ENCODE measurements at places on chromosomes 1 and 21.

GRCh38 chr21:19969156-19969555 is 1029.1 kb upstream of the NCAM2 start:
- no peak overlapping the region for H3K4me3 ChIP-seq
- H3K27me3 ChIP-seq = no peaks in the 10 kb centered on the region
- no peaks in the 10 kb centered on the region for H3K36me3 ChIP-seq
- no peak for DNase-seq
- H3K4me1 ChIP-seq = no peaks in the 10 kb centered on the region

DNA sequence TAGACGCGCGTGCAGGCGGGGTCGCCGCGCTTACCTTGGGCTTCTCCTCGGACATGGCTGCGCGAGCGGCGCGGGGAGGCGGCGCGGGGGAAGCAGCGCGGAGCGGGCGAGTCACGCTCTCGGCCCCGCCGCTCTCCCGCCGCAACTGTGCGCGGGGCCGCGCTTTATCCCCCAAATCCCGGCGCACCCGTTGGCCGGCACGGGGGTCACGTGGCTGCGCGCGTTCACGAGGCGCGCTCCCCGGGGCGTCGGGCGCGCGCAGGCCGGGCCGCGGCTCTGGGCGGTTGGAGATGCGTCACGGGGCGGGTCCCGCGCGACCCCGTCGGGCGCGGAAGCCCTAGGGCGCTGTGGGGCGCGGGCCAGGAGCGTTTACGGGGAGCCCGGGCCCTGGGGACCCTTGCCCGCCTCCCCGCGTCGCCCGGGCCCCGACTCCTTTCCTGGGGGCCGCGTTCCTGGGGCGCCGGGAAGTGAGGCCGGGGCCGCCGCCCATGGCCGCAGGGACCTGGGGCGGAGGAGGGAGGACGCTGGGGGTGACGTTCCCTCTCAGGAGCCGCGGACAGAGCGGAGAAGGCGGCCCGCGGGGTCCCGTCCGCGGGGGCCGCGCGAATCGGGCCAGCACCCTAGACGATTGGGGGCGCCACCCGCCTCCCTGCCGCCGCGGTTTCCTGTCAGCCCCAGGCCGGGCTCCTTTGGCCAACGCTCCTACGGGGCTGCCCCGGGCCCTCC is at the start of gene SUMO3:
Gene SUMO3 (minus strand): TSS at position 149 of the 726 bp plus-strand sequence. CDS start 94 bp downstream, at position 55.
- peaks cover 12% of the 10 kb centered on the region for H3K4me1 ChIP-seq
- peaks cover 6% of the 10 kb centered on the region for H3K36me3 ChIP-seq
- H3K4me3 ChIP-seq = peak within 1 kb of the TSS; percentile 67
- peak; percentile 96 for DNase-seq
- no peak within 1 kb of the TSS for H3K27ac ChIP-seq

DNA sequence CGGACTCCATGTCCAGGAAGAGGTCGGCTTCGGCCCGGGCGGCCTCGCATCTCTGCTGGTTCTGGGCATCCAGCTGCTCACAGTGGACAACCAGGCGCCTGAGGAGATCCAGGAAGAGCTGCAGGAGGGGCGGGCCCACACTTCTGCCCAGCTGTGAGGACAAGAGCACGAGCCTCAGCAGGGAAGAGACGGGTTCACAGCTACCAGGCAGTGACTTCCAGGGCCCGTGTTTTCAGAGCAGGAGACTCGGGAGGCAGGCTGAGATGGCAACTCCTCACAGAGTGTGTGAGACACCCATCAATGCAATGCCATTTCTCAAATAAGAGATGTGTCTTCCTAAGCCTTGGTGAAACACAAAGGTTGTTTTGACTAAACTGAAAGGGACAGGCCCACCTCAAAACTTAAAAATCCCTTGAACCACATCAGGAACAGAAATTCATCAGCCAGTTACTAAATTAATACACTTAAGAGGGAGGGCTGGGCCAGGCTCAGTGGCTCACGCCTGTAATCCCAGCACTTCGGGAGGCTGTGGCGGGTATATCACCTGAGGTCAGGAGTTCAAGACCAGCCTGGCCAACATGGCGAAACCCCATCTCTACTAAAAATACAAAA is 43.4 kb downstream of the URB1 start:
- no peak for DNase-seq
- peaks cover 99% of the 10 kb centered on the region for H3K36me3 ChIP-seq
- H3K27me3 ChIP-seq = no peaks in the 10 kb centered on the region
- H3K4me1 ChIP-seq = peaks cover 5% of the 10 kb centered on the region

- peaks cover 39% of the 10 kb centered on the region for H3K27me3 ChIP-seq
- H3K4me3 ChIP-seq = peak overlapping the region; percentile 58
- DNase-seq = no peak
- H3K4me1 ChIP-seq = peaks cover 5% of the 10 kb centered on the region
Measured at GRCh38 chr1:210292231-210292871, 36.4 kb upstream of the HHAT start.

- no peaks in the 10 kb centered on the region for H3K4me1 ChIP-seq
- H3K27ac ChIP-seq = no peak overlapping the region
- H3K36me3 ChIP-seq = no peaks in the 10 kb centered on the region
- no peak for DNase-seq
- H3K27me3 ChIP-seq = no peaks in the 10 kb centered on the region
Measured at GRCh38 chr21:39125752-39126485, 57.3 kb downstream of the PSMG1 start.

- peaks cover 25% of the 10 kb centered on the region for H3K36me3 ChIP-seq
- no peak for DNase-seq
- peak overlapping the region; percentile 91 for H3K27ac ChIP-seq
Measured at GRCh38 chr1:165697491-165697880, 876 bp downstream of the ALDH9A1 start.

DNA sequence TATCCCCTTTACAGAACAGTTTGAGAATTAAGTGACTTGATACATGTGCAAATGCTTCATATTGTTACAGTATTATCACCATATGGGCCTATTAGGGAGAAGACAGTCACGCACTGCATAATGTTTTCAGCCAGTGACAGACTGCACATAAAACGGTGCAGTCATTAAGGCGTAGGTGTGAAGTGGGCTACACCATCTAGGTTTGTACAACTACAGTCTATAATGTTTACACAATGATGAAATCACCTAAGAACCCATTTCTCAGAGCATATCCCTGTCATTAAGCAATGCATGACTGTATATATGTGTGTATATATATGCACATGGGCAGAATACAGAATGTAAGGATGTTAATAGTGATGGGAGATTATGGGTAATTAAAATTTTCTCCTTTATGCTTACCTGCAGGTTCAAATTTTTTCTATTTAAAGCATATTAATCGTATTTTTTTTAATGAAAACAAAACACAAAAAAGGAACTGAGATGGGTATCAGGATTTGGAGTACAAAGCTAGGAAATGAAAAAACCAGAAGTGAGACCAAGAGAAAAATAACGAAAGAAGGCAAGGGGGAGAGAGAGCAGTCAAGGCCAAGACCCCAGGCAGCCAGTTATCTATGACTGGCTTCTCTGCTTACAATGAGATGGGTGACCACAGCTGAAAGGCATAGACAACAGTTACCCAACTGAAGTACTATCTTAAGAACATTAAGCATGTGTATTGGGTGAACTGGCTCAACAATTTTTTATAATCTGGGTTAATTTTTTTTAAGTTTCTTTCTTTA is 122.9 kb upstream of the DAB1 start:
- H3K4me1 ChIP-seq = no peaks in the 10 kb centered on the region
- H3K4me3 ChIP-seq = no peak overlapping the region
- H3K36me3 ChIP-seq = no peaks in the 10 kb centered on the region
- no peak overlapping the region for H3K27ac ChIP-seq
- H3K27me3 ChIP-seq = no peaks in the 10 kb centered on the region

DNA sequence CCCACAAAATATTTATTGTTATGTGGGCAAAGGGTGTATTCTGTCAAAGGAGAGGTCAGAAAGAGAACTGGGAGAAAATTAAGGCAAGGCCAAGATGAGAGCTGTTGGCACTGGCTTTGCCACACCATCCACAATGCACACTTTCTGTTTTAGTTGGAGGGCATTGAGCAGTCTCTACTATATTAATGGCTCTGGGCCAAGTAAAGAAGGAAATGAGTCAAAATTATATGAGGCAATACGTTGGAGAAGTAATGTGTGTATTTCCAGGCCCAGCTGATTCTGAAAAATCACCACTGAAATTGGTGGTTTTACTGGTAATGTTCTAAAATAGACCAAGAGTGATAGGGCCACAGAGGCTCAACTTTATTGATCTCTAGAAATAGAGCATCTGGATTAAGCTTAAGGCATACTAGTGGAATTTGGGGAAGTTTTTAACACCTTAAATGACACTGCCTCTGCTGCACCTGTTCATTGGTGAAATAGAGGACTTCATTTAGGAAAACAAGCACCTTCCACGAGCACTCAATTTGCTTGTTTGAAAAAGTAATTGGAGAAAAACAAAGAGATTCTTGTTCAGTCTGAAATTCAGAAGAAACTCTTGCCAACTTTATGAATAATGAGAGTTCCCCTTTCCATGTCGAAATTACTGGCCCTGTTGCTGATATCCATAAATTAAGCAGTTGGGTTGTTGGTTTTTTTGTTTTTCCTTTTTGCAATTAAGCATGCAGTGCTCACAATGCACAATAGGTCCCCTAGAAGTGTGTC is 424.9 kb downstream of the ADGRL2 start:
- no peaks in the 10 kb centered on the region for H3K4me1 ChIP-seq
- no peaks in the 10 kb centered on the region for H3K27me3 ChIP-seq

DNA sequence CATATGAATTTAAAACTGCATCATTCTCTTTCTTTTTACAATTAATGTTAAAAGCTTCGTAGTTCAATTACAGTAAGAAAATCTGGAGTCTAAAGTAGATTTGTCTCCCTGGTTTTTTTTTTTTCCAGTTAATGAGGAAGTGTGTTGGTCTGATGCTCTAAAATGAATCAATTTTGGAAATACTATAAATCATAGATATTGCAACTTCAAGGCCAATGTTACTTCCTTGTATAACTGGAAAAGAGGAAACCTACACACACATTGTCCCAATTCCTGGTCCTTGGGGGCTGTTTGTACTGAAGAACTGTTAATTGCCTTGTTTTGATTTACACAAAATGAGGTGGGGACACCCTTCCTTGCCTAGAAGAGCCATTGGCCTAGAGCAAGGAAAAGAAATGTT is 107.2 kb downstream of the RGS2 start:
- H3K27ac ChIP-seq = no peak overlapping the region
- H3K27me3 ChIP-seq = peaks cover 2% of the 10 kb centered on the region
- H3K36me3 ChIP-seq = no peaks in the 10 kb centered on the region
- H3K4me1 ChIP-seq = no peaks in the 10 kb centered on the region

All from activated B cell treated with CpG ODN at 0.5 μM for 24 hours (primary cell).